Gastroesophageal sphincter (tissue), 4 donors: ENCODE measurements at places on chromosomes 6 and 20.

GRCh38 chr20:6686171-6686570 lies 81.3 kb upstream of the BMP2 start:
- ATAC-seq = no peak

- ATAC-seq = no peak
Measured at GRCh38 chr6:139853302-139853992, 479.0 kb upstream of the CITED2 start.

DNA sequence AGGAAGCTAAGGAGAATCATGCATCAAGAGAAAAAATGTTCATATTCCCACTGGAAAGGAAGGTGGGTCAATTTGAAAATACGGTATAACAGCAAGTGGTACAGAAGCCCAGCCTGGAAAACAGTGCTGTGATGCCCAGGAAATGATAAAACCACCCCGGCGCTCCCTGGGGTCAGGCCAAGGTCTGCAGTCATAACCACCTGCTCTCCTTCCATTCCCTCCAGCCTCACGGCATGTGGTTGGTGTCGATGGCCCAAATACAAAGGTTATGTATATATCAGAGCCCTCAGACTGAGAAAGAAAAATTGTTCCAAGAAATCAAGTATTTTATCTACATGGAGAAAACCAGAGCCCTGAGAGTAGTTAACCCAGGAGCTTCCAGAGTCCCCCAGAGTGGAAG lies 208.1 kb upstream of the CDYL start:
- ATAC-seq = no peak

- peak; percentile 60 for ATAC-seq
Measured at GRCh38 chr6:166202321-166202733, 34.7 kb upstream of the TBXT start.

- no peak for ATAC-seq
Measured at GRCh38 chr20:507761-508332, 35.7 kb downstream of the CSNK2A1 start.

- ATAC-seq = no peak
Measured at GRCh38 chr6:136411025-136411325, 121.3 kb upstream of the BCLAF1 start.
